CD14-positive monocyte (primary cell): ENCODE measurements at places on chromosomes 6 and 20.

DNA sequence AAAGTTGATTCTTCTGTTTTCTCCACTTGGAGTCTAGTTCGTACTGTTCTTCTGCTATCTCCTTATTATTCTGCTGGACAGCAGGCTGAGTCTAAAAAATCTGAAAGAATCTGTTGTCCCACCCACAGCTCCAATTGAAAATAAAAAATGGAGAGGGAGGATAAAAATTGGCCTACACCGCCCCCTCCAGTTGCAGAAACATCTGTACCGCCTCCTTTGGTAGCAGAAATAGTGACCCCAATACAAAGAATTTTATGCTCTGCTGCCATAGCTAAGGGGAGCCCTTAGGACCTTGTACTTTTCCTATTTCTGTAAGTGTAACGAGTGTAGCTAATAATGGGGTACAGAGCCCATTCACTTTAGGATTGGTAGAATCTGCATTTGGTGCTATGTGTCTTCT is 4.9 kb upstream of the FKBP1A start:
- DNase-seq, result no peak
- no peaks in the 10 kb centered on the region for H3K36me3 ChIP-seq
- H3K27me3 ChIP-seq, result no peaks in the 10 kb centered on the region

DNA sequence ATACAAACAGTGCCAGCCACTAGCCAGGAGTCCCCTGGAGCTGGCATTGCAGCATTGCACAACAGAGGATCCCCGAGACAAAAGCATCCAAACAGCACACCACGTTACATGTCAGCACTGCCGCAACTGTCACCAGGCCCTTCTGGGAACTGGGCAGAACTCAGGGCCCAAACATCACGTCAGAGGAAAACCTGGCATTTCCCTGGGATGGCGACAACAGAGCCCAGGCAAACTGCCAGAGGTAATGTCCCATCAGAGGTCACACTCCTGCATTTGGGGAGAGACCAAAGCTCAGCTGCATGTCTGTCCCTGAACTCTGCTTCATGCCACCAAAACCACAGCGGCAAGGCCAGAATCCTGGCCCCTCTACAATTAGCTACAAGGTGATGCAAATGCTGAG is 36.3 kb downstream of the PPP1R3G start:
- H3K27me3 ChIP-seq, result no peaks in the 10 kb centered on the region
- H3K36me3 ChIP-seq, result no peaks in the 10 kb centered on the region
- DNase-seq, result no peak
- no peaks in the 10 kb centered on the region for H3K4me1 ChIP-seq
- no peak overlapping the region for H3K27ac ChIP-seq

GRCh38 chr20:38747495-38748096 is 664 bp upstream of the ACTR5 start:
- DNase-seq, result no peak
- H3K4me3 ChIP-seq, result peak overlapping the region; percentile 28
- H3K36me3 ChIP-seq, result peaks cover 8% of the 10 kb centered on the region
- no peak overlapping the region for H3K27ac ChIP-seq

DNA sequence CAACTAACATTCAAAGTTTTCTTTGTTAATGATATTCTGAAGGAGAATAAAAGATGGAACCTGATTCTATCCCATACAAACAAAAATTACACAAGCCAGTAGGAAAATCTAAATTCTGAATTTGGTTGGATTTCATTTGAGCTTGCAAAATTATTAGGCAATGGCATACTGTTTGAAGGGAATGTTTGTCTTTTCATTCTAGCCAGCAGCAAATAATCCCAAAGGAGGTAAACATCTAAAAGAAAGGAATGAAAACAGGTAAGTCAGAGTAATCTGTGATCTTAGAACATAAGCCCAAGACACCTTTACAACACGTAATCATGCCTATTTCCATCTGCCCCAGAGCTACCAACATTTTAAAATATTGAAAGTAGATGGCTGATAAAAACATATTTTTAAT is 482.1 kb upstream of the CITED2 start:
- no peak overlapping the region for H3K4me3 ChIP-seq
- no peaks in the 10 kb centered on the region for H3K27me3 ChIP-seq
